Activated CD8-positive, alpha-beta T cell treated with anti-CD3 and anti-CD28 coated beads, Interleukin-2, amount 10 ng/mL, durations not matched to agents 7 days and 5 days (primary cell): ENCODE measurements at places on chromosomes 7 and 10. TPM values are rescaled to one million over a fixed set of nuclear protein-coding genes. Genes with fewer than 3 reads are reported as not detected.

DNA sequence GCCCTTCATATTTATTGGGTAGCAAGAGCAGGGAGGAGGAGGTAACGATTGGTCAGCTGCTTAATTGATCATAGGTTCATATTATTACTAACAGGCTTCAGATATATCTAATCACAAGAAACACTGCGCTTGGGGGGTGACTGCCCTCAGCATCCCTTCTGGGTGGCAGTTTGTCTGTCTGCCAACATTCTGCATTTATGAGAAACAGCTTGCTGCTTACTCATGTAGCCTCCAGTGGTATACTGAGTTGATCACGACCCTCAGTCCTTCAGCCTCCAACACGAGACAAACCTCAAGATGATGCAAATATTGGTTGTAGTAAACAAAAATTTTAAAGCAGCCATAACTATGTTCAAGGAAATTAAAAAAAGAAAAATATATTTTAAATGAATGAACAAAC lies 657.8 kb upstream of the PHF14 start:
- no peaks in the 10 kb centered on the region for H3K27me3 ChIP-seq
- H3K4me3 ChIP-seq, result no peak overlapping the region
- DNase-seq, result no peak
- no peaks in the 10 kb centered on the region for H3K4me1 ChIP-seq
- H3K36me3 ChIP-seq, result no peaks in the 10 kb centered on the region

- no peak overlapping the region for H3K27ac ChIP-seq
- H3K4me3 ChIP-seq, result no peak overlapping the region
- DNase-seq, result no peak
- H3K36me3 ChIP-seq, result no peaks in the 10 kb centered on the region
These were observed 80.1 kb downstream of the SEC61G start for GRCh38 chr7:54678763-54679489.

HOXA10 gene
- total RNA-seq, result not detected

MALRD1 gene
- not detected for total RNA-seq

PHKG1 gene
- 2.0 TPM for total RNA-seq

CYP2E1 gene
- not detected for total RNA-seq

RHBDD2 gene
- 18.4 TPM for total RNA-seq

ZNF804B gene
- total RNA-seq, result not detected

HOGA1 gene
- not detected for total RNA-seq
